ENCODE measurements at places on chromosomes 1 and 21.

GRCh38 chr21:45792682-45793383 is 149.3 kb downstream of the PCBP3 start:
- no peak for DNase-seq

- no peak for DNase-seq
Measured at GRCh38 chr21:45157932-45158331, 83.6 kb downstream of the ADARB1 start.

DNA sequence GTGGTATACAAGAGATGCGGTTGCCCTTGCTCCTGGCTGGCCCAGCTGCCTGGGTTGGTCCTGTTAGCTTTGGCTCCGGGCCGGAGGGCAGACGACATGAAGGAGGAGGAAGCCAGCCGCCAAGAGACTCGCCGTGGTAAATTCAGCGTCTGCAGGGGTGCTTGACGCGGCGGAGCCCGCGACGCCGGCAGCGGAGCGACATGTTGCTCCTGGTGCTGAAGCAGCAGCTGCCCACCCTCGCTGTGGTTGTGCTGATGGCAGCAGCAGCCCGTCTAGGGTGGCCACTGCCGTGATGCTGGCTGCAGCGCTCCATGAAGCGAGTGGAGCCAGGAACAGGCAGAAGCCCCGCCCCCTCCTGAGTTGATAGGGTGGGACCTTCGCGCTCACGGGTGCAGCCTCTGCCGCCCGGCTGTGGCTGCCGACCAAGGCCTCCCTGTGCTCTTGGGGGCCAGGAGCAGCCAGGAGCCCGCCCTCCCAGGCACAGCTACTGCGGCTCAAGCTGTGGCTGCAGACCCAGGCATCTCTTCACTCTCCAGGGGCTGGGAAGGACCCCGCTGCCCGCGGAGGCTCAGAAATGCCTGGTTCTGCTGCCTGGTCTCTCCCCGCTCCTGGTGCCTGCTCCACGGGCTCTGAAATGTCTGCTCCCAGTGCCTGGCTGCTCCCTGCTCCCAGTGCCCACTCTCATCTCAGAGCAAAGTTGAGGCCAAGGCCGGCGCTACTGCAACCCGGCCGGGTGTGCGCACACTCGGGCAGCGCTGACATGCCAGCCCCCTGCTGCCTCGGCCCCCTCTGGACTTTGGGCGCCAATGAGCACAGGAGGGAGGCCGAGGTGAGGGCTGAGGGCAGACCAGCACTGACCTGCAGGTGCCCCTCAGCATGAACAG is 4.4 kb upstream of the ZNF692 start:
- peak; percentile 77 for DNase-seq

DNA sequence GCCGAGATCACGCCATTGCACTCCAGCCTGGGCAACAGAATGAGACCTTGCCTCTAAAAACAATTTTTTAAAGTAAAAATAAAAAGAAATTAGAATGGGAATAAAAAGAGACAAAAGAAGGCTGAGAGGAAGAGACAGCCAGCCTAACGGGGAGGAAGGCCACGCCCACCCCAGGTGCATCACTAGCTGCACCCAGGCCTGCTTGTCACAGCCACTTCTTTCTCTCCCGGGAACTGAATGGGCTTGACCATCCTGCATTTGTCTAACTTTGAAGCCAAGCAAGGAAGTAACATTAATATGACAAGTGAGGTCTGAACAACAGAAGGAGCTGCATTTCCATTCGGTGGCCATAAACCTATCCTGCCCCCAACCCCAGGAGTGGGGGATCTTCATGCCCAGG is 20.8 kb upstream of the EFNA1 start:
- DNase-seq = no peak

GRCh38 chr1:169989246-169989645 is 85.2 kb downstream of the KIFAP3 start:
- DNase-seq = no peak

GRCh38 chr1:16053781-16054502 is 10.4 kb downstream of the CLCNKB start:
- no peak for DNase-seq

DNA sequence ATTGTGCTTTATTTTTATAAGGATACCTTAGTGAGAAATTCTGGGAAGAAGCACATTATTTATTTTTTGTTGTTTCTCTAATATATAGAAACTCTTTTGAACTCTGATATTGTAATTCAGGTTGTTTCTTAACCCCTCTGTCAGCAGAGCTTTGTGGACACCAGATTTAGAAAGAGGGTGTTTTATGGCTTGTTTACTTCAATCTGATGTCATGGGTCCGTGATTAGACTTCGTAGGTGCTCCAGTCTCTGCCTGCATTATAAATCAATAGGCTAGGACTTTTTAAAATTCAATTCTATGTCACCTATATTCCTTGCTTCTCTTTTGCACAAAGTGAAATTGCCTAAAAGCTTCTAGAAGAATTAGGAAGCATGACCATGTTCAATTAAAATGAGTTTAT is 47.3 kb upstream of the CCDC190 start:
- DNase-seq = no peak

DNA sequence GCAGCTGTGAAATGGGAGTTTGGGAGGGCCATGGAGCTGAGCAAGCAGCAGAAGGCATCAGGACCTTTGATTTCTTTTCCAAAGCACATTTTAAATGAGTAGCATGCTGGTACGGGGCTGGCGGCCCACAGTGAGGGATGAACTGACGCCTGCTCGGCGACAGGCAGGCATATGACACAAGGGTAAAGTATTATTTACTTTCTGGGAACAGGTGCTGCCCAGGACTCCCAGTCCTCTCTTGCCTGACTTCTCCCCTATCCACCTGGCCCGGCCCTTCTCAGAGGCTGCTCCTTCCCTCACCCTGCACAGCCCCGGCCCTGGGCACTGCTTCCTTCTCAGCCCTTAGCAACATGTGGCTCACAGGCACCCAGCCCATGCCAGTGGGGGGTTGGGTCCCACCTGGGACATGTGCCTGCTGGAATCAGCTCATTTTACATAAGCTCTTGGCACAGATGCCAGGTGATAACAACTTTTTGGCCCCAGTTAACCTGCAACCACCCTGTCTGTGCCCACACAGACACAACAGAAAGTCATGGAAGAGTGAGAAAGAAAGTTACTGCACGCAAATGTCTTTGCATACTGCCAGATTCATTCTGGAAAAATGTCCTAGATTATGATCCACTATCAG is 112.3 kb upstream of the GADD45A start:
- no peak for DNase-seq

DNA sequence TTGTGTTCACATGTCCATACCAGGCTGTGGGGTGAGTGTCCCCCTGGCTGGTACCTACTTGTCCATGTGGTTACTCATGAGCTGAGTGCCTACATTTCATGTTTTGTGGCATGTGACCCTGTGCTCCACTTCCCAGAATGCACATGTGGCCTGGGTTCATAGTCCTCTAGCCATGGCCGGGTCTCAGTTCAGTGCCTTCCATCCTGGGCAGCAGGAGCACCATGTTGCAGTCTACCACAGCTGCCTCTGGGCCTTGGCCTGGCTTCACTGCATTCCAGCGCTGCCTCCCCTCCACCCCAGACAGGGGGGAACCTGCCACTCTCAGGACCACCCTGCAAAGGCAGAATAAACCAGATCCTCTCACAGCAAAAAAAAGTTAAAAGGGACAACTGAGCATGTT is 5.5 kb downstream of the CEPT1 start:
- no peak for DNase-seq

GRCh38 chr1:89622895-89623294 is 10.0 kb upstream of the LRRC8C start:
- no peak for DNase-seq

DNA sequence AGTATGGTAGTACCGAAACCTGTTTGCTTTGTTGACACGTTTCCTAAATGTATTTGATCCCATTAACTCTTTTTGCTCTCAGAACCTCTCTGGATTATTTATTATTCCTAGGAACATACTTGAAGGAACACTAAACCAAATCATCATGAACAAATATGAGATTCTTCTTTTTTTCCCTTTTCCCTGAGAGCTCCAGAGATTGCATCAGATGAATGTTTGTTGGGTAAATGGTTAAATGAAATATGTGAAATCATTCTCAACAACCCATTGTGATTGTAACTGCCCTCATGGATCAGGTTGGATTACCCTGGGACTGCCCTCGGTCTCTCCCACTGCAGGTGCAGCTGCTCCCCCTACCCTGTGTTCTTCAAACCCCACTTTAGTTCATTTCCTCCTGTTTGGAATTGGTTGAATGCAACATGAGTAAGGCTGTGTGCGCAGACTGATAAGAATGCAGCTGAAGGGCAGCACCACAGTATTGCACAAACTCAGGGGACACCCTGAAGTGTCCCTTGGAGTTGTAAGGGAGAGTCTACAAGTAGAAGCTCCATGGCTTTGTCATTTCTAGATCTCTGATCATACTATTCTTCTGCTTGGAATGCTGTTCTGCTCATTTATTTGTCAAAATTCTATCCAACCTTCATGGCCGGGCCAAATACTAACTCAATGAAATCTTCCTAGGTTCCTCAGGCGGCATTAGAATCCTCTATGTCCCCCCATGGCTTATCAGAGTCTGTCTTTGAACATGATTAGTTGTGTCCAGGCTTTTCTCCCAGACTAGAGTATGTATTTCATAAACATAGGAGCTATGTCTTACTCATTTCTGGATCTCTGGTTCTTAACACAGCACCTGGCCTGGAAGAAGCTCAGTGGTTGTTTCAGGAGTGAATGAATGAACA is 47.1 kb upstream of the NEK2 start:
- no peak for DNase-seq

GRCh38 chr1:165603810-165604209 is 27.2 kb upstream of the MGST3 start:
- DNase-seq = no peak

DNA sequence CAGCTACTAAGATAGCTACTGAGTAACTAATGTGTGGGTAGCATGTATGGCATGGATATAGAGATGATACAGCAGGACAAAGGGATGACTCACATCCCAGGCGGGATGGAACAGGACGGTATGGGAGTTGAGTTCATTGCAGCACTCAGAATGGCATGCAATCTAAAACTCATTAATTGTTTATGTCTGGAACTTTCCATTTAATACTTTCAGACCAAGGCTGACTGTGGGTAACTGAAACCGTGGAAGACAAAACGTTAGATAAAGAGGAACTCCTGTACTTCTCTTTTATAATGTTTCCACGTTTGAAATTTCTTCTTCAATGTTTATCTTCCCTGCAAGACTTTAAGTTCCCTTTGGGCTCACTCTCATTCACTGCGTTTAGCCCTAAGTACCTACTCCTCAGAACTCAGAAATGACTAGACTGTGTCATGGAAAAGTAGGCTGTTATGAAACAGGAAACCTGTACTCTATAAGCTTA is 151.9 kb downstream of the MAGI3 start:
- no peak for DNase-seq

DNA sequence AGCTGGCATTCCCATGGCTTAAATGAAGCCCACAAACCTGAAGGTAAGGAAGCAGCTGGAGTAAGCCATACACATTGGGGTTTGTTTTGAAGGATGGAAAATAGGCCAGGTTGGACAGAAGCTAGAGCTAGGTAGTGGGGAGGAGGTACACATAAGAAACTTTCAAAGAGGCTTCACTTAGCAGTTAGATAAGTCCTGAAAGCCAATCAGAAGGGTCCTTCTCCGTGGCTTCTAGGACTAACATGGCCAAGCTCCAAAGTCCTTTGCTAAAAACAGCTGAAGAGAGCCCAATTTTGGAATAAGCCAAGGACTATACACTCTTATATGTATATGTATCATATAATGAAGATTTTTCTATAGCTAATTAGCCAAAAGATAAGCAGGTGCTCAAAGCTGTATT is 1.8 kb downstream of the EYA3 start:
- no peak for DNase-seq

- DNase-seq = no peak
Measured at GRCh38 chr1:34884536-34884935, 25.0 kb upstream of the SMIM12 start.

DNA sequence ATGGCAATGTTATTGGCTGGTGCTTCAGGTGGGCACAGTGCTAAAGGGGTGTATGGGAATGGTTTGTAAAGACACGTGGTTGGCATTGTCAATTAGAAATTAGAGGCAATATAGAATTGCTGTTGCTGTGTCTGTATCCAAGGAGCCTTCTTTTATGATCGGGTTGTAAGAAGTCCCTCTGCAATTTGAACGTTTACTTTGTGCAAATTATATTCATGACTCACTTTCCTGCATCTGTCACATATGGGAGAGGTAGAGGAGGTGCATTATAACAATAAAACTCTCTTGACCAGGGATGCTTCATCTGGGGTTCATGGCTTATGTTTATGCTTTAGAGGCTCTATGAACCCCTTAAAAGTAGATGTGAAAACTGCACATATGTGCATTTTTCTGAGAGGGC is 130.4 kb upstream of the DNAH14 start:
- DNase-seq = no peak

DNA sequence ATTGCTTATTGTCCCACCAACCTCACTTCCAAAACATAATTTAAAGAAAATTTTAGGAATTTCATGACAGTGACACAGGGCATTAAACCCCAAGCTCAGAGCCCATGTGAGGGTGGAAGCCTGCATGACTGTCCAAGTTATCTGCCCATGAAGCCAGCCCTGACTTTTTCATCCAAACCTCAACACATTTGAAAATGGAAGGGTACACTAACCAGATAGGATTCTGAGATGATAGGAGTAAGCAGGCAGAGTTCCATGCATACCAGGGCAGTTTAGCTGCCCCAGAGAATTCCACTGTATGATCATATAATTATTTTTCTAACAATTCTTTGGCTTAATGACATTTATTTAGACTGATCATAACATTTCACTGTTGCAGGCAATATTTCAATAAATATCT is 986.0 kb downstream of the TTLL7 start:
- DNase-seq = no peak

GRCh38 chr1:215797859-215798258 is 230.8 kb downstream of the KCTD3 start:
- DNase-seq = no peak

DNA sequence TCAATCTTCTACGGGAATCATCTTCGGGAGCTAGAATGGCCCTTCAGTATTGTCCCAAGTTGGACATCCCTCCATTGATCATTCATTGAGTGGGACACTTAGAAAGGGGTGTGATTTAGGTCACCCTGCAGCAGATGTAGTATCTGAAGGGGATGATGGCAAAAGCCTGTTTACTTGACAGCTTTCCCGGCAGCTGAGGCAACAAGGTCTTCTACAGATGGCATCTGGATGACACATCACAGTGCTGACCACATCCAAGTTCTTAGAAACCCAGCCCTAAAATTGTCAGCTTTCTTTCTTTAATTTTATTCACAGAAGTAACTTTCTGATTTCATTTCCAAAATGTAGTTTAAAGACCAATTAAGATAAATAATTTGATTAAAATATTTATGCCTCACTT is 150.3 kb downstream of the AMY1C start:
- DNase-seq = no peak

DNA sequence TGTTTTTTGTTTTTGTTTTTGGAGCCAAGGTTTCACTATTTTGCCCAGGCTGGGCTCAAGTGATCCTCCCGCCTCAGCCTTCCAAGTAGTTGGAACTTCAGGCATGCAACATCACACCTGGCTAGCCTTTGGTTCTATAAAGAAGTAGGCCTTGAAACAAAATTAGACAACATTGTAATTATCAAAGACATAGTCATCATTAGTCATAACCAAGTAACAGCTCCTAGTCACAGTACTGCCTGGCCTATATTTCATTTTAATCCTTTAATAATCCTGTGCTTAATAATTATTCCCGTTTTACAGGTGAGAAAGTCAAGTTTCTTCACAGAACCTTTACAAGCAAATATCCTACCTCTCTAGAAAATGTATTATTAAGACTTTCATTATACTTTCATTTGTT is 52.3 kb upstream of the TBX15 start:
- no peak for DNase-seq

Measured in NCI-H1048 (cell line).